ENCODE measurements at places on chromosomes 11 and 22.

- no peak for DNase-seq
Measured at GRCh38 chr11:95371153-95371552, 140.2 kb upstream of the SESN3 start.

- DNase-seq, result no peak
Measured at GRCh38 chr22:27537501-27537900, 264.1 kb downstream of the MN1 start.

GRCh38 chr11:61994981-61995380 is 27.5 kb upstream of the FTH1 start:
- no peak for DNase-seq

GRCh38 chr11:116225784-116226585 is 546.8 kb downstream of the BUD13 start:
- DNase-seq, result no peak

- DNase-seq, result no peak
Measured at GRCh38 chr22:39132281-39132680, 20.2 kb downstream of the CBX7 start.

DNA sequence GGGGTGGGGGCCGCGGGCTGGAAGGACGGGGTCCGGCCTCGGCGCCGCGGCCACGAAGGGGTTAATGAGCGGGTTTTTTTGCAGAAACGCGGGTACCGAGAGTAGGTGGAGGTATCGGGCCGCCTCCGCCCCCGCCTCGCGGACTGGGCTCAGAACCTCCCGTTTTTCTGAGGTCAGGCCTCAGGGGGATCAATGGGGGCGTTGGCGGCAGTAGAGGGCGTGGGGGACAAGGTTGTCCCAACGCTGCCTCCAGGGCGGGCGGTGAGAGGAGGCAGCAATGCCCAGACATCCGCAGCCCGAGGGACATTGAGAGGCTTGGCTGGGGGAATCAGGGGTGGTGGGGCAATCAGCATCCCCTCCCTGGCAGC is 34.8 kb upstream of the PRODH start:
- DNase-seq, result no peak

GRCh38 chr11:113673550-113674396 is 32.3 kb downstream of the TMPRSS5 start:
- DNase-seq, result no peak

- no peak for DNase-seq
Measured at GRCh38 chr22:24181996-24182899, 961 bp downstream of the SUSD2 start.

DNA sequence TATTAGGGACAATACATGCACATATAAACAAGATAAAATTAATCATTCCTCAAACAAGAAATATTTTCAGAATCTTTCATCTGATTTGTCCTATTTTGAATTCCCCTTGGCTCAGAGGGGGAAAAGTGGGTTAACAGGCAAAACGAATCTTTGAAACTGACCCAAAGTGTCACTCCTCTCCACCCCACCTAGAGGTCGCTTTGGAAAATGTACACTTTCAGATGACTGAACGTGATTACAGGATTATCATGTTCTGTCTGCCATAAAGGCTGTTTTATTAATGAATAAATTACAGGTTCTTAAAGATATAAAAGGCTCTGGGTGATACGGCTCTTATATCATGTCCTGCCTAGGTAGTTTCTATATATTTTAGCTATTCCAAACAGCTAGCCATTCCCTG is 1735.0 kb downstream of the LRRC4C start:
- no peak for DNase-seq

- DNase-seq, result no peak
Measured at GRCh38 chr22:31615940-31616314, 46.1 kb downstream of the PISD start.

DNA sequence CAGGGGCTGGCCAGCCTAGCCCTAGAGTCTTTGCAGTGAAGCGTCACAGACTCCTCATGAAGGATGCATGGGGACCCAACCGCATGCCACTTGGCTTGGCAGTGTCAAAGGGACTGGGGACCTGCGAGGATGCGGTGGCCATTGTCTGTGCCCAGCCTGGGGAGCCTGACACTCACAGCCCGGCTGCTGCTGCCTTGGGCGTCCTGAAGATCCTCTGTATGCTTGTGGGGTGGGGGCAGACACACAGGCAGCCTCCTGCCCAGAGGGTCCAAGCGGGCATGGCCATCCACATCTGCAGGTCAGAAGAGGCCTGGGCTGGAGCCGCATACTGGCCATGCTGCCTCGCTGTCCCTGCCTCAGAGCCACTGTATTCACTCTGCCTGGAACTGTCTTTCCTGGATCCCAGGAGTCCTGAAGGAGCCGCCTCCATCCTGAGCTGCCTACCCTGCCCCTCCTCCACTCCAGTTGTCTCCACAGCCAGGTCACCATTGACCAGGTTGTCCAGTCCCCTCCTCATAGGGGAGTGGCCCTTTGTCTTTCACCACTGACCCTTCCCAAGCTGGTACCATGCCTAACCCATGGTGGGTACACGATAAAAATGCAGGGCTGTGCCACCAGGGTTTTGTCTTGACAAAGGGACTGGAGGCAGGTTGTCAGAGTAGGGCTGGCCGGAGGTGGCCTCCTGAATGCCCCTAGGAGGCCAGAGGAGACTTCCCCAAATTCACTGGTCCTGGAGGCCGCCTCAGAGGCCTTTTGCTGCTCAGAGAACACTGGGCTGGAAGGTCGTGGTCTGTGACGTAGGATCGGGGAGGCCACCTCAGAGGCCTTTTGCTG is 107.0 kb downstream of the KCNQ1OT1 start:
- no peak for DNase-seq

DNA sequence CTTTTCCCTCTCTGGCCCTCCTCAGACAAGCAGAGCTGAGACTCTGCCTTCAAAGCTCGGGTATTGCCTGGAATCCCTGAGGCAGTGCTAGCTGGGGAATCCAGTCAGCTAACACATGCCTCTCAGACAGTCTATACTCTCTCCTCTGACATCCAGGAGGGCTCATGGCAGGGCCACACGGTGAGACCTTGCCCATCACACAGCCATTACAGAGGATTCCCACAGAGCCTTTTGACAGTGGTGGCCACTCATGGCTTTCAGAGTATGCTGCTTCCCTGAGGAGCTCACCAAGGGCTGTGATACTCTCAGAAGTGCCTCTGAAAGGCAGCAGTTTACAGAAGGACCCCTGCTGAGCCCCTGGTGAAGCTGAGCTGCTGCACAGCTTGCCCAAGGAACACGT is 165.3 kb downstream of the RRAS2 start:
- DNase-seq, result no peak

DNA sequence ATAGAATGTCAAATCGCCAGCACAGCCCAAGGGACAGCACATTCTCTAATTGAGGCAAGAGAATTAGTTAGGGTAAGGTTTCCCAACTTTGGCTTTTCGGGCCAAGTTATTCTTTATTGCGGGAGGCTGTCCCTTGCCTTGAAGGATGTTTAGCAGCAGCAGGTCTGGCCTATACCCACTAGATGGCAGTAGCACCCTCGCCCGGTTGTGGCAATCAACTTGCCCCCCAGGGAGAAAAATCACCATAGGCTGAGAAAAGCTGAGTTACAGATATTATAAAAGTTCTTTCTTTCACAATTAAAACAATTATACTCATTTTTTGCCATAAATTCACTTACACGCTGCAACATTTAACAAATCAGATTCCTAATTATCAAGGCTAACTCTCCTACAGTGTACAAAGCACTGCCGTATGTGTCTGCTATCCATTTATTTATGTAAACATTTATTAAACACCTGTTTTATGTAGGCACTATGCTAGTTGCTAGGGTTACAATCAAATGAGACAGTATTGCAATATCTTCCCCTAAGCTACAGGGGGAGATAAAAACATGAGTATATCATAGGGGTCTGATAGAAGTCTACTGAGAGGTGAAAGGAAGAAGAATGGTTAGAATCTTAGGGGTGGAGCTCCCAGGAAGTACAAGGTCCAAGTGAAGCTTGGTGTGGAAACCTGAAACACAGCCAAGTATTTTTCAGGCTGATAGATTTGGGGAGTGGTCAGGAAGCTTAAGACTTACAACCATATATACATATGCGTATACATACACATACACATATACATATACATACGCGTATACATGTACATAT is 452.3 kb downstream of the RAB38 start:
- DNase-seq, result no peak

- no peak for DNase-seq
Measured at GRCh38 chr11:66119348-66120133, 49.5 kb downstream of the PACS1 start.

- DNase-seq, result no peak
Measured at GRCh38 chr22:31100762-31101525, 6.4 kb downstream of the SELENOM start.

DNA sequence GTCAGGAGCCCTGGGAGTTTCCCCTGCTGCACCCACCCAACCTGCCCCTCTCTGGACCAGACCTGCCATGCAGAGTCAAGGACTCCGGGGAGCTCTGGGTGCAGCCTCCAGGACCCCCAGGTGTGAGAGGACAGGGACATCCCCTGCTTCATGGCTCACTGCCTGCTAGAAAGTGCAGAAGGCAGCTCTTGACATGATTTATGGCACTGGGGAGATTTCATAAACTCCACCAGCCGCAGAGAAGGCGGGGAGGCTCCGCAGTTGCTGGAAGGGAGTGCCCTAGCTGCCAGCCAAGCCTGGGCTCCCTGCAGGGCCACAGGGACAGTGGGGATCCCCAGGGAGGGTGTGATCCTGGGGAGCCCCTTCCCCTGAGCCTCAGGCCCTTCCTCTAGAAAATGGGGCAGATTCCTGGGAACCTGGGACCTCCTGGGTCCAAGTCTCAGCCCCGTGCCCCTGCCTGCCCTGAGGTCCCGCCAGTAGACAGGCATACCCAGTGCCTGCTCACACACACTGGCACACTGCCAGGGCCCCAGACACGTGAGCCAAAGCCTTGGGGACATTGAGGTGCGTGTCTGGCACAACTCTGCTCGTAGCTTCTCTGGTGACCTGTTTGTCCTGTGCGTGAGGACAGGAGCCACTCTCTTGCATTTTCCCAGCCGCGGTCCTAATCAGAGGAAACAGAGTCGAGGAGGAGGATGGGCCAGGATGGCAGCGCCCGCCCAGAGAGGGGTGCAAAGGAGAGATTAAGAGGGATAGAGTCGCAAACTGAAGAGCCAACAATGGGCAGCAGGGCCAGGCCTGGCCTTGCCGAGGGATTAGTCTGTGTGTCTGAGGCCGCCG is 13.8 kb downstream of the CABP7 start:
- no peak for DNase-seq

DNA sequence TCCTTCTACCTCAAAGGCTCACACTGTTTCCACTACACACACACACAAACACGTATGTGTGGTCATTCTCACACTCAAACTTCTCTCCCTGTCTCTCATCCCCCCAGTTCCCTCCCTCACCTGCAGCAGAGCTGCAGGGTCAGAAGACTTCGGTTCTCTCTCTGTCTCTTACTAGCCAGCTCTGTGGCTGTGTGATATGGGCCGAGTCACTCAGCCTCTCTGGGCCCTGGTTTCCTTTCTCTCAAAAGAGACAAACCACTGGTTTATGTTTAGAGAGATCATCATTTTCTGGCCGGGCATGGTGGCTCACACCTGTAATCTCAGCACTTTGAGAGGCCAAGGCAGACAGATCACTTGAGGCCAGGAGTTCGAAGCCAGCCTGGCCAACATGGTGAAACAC is 21.1 kb downstream of the TSPAN18 start:
- no peak for DNase-seq

DNA sequence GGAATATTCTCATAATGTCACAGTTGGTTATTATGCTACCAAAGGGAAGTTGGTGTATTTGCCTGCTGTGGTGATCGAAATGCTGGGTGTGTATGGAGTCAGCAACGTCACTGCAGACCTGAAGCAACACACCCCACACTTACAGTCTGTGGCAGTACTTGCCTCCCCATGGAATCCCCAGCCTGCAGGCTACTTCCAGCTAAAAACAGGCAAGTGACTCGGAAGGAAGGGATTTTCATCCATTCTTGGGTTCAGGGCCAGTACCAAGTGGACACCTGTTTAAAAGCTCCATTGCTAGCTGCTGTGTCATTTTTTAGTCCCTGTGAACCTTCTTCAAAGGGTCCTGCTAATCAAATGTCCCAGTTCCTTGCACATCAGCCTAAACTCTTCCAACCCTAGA is 149.6 kb downstream of the C11orf91 start:
- no peak for DNase-seq

GRCh38 chr22:20141186-20142077 is 9.4 kb downstream of the CCDC188 start:
- no peak for DNase-seq

GRCh38 chr11:6771926-6772893 is at the start of gene OR2AG2:
Gene OR2AG2 (minus strand): TSS chr11:6771976. CDS start chr11:6768957, 3,019 bp downstream.
- peak; percentile 37 for DNase-seq

DNA sequence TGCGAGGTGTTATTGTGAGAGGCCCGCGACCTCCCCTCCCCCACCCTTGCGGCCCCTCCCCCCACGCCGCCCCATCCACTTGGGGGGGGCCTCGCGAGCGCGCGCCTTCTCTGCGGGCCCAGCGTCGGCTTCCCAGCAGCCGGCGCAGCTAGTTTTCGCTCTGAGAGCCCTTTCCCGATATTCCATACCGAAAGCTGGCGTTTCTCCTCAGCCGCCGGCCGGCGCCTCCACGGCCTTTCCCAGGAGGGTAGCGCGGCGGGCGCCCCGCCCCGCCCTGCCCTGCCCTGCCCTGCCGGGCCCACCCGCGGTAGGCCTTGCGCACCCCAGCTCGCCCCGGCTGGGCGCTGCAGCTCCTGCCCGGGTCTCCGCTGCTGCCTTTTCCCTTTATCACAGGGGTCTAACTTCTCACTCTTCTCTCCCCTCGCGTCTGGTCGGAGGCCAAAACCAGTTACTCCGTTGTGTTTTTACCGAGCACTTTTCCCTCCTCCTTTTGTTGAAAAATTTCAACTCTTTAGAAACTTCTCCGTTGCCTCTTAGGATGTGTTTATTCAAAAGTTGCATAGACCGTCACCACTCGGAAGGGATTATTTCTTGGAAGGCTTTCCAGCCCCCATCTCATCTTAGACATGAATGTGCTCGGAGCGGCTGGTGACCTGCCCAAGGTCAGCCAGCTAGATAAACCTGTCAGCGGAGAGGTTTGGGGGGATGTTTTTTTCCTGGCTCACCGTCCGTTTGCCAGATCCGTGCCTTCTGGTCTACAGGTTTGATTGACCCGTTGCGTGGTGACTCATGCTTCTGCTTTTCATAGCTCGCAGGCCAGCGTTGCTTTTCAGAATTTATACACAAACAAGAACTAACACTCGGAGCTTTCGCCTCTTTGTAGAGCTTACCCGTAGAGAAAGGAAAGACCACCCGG is 648 bp downstream of the PAFAH1B2 start:
- peak; percentile 41 for DNase-seq

DNA sequence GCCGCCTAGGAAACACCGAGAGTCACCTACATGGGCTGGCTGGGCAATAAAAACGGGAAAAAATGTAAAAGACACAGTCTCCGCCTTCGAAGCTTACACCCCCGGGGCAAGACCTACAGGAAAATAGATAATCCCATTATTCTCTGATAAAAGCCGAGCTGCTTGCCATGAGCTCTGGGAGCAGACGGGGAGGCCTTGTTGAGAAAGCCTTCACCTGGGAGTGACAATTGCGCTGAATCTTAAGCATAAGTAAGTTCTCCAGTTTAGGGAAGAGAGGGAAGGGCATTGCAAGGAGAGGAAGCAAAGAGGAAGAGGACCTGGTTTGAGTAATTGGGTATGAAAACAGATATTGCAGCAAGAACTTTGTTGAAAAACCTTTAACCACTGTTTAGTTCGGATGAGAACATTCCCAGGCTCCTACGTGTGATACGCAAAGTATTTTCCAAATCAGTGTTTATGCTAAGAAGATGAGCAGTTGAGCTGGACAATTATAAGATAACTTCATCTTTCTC is 813 bp upstream of the BTBD10 start:
- DNase-seq, result no peak

GRCh38 chr11:118843565-118843964 is 40.1 kb upstream of the CXCR5 start:
- DNase-seq, result no peak

Measured in CD4-positive, alpha-beta T cell treated with Interferon gamma for 1 hour (primary cell).